ENCODE measurements at places on chromosomes 3 and 15. TPM values are rescaled to one million over a fixed set of nuclear protein-coding genes. Genes with fewer than 3 reads are reported as not detected.

GRCh38 chr15:60717008-60717407 lies 238.1 kb upstream of the ICE2 start:
- H3K4me3 ChIP-seq = no peak overlapping the region
- no peaks in the 10 kb centered on the region for H3K36me3 ChIP-seq
- H3K27ac ChIP-seq = no peak overlapping the region
- H3K27me3 ChIP-seq = peaks cover 39% of the 10 kb centered on the region
- no peak for DNase-seq

- no peaks in the 10 kb centered on the region for H3K27me3 ChIP-seq
- H3K4me3 ChIP-seq = peak overlapping the region; percentile 10
- H3K36me3 ChIP-seq = peaks cover 15% of the 10 kb centered on the region
- peaks cover 67% of the 10 kb centered on the region for H3K4me1 ChIP-seq
Observed at GRCh38 chr15:71296315-71296679, 181.0 kb downstream of the THSD4 start.

GRCh38 chr3:38164643-38164951 lies 740 bp upstream of the OXSR1 start:
- H3K27me3 ChIP-seq = no peaks in the 10 kb centered on the region
- peaks cover 42% of the 10 kb centered on the region for H3K4me1 ChIP-seq
- peak overlapping the region; percentile 97 for H3K27ac ChIP-seq
- H3K36me3 ChIP-seq = no peaks in the 10 kb centered on the region
- DNase-seq = no peak

- H3K27ac ChIP-seq = peak overlapping the region; percentile 81
- H3K27me3 ChIP-seq = no peaks in the 10 kb centered on the region
- peak; percentile 81 for DNase-seq
- peak overlapping the region; percentile 87 for H3K4me3 ChIP-seq
- peaks cover 16% of the 10 kb centered on the region for H3K4me1 ChIP-seq
Observed at GRCh38 chr15:40894681-40895448, 615 bp downstream of the VPS18 start.

- peak; percentile 60 for DNase-seq
- H3K27me3 ChIP-seq = no peaks in the 10 kb centered on the region
- no peak overlapping the region for H3K4me3 ChIP-seq
- no peak overlapping the region for H3K27ac ChIP-seq
Observed at GRCh38 chr15:51499379-51499976, 123.1 kb downstream of the DMXL2 start.

- no peaks in the 10 kb centered on the region for H3K27me3 ChIP-seq
- H3K4me3 ChIP-seq = no peak overlapping the region
- no peak for DNase-seq
Observed at GRCh38 chr3:177960014-177960413, 576.2 kb upstream of the KCNMB2 start.

- no peaks in the 10 kb centered on the region for H3K4me1 ChIP-seq
- DNase-seq = no peak
- H3K4me3 ChIP-seq = no peak overlapping the region
- H3K36me3 ChIP-seq = no peaks in the 10 kb centered on the region
Observed at GRCh38 chr3:10530241-10530640, 24.9 kb upstream of the ATP2B2 start.

DNA sequence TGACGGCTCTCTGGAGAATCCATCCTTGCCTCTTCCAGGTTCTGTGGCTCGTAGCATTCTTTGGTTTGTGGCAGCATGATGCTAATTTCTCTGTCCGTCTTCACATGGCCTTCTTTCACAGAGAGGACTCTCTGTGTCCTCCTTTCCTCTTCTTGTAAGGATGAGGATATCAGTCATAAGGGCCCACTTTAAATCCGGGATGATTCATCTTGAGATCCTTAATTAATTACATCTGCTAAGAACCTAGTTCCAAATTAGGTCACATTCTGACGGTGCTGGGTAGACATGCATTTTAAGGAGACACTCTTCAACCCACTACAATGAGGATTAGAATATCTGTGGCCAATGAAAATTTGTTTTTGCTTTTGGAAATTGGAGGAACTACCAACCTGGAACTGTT lies 15.7 kb upstream of the GXYLT2 start:
- H3K27ac ChIP-seq = no peak overlapping the region
- H3K4me3 ChIP-seq = no peak overlapping the region
- no peaks in the 10 kb centered on the region for H3K36me3 ChIP-seq
- no peak for DNase-seq
- H3K27me3 ChIP-seq = peaks cover 16% of the 10 kb centered on the region
- H3K4me1 ChIP-seq = no peaks in the 10 kb centered on the region

GRCh38 chr3:10594915-10595314 lies 89.5 kb upstream of the ATP2B2 start:
- DNase-seq = peak; percentile 70
- H3K36me3 ChIP-seq = no peaks in the 10 kb centered on the region
- H3K4me1 ChIP-seq = no peaks in the 10 kb centered on the region
- no peak overlapping the region for H3K27ac ChIP-seq
- peaks cover 49% of the 10 kb centered on the region for H3K27me3 ChIP-seq
- no peak overlapping the region for H3K4me3 ChIP-seq

- H3K27me3 ChIP-seq = no peaks in the 10 kb centered on the region
- no peaks in the 10 kb centered on the region for H3K4me1 ChIP-seq
- no peak for DNase-seq
- H3K36me3 ChIP-seq = no peaks in the 10 kb centered on the region
Observed at GRCh38 chr3:62159709-62160092, 213.6 kb downstream of the FEZF2 start.

DNA sequence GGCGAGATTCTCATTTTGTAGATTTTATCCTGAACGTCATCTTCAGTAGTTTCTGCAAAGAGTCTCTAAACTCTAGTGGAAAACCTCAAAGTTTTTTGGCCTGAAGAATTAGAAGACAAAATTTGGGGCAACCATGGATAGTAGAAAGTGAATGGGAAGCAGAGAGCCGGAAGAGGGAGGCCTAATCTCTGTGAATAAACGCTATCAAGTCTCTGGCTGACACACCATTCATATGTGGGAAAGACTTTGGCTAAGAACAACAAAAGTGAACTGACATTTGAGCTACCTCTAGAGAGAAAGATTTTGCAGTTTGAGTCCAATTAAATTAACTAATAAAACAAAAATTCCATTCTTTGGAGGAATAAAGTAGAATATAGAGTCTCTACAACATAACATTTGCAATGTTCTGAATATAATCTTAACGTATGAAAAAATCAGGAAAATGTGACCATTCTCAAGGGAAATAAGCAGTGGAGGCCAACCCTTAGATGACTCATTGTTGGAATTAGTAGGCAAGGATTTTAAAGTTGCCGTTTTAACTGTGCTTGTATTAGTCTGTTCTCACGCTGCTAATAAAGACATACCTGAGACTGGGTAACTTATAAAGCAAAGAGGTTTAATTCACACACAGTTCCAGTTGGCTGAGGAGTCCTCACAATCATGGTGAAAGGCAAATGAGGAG lies 184.6 kb downstream of the C3orf38 start:
- H3K36me3 ChIP-seq = no peaks in the 10 kb centered on the region
- DNase-seq = no peak
- peaks cover 7% of the 10 kb centered on the region for H3K27me3 ChIP-seq
- no peaks in the 10 kb centered on the region for H3K4me1 ChIP-seq
- no peak overlapping the region for H3K27ac ChIP-seq

GRCh38 chr3:127406309-127407025 lies 118.6 kb upstream of the PRR20G start:
- no peak overlapping the region for H3K4me3 ChIP-seq
- no peaks in the 10 kb centered on the region for H3K36me3 ChIP-seq
- H3K27ac ChIP-seq = no peak overlapping the region
- peak; percentile 36 for DNase-seq
- H3K27me3 ChIP-seq = peaks cover 37% of the 10 kb centered on the region
- H3K4me1 ChIP-seq = no peaks in the 10 kb centered on the region

The VEPH1 gene
- 11.5 TPM for total RNA-seq

The GOLGA6A gene
- not detected for total RNA-seq

The GNAT1 gene
- total RNA-seq = not detected

The PPIP5K1 gene
- 24.9 TPM for total RNA-seq

The LXN gene
- 332 TPM for total RNA-seq

The CCDC39 gene
- total RNA-seq = not detected

The SH2D7 gene
- total RNA-seq = not detected

The ZNF662 gene
- total RNA-seq = 0.04 TPM

The EAF1 gene
- total RNA-seq = 28.6 TPM

All from PC-3 (cell line).